T follicular helper cell (primary cell): ENCODE measurements at places on chromosomes 7 and 10.

- no peak for DNase-seq
Observed at GRCh38 chr7:128217967-128218652, 23.0 kb upstream of the LEP start.

DNA sequence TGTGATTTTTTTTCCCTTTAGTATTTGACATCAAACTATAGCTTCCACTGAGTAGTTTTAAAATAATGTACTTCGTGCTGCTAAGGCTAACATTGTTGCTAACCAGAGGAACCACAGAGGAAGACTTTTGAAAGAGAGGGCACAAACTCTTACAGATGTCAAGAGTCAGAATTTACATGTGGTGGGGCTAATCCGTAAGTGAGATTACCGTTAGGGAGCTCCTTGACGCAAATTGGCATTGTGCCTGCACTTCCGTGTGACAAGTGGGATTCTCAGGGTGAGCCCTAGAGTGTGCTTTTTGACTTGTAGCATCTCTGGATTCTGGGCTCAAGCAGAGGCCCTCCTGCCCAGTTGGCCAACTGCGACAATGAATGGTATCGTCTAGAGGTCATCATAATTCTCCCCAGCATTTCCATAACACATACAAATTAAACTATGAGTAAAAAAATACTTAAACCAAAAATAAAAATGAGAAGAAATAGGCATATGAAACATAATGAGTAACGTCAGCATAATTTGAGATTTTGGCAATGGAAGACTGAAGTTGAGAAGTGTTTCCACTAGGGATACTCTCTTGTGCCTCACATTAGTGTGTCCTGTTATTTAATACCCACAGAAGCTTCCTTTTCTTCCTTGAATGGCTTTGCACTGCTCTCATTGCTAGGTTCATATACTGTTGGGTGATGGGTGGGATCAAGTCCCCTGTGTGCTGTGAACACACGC, 164.0 kb downstream of the SDK1 start:
- DNase-seq = no peak

DNA sequence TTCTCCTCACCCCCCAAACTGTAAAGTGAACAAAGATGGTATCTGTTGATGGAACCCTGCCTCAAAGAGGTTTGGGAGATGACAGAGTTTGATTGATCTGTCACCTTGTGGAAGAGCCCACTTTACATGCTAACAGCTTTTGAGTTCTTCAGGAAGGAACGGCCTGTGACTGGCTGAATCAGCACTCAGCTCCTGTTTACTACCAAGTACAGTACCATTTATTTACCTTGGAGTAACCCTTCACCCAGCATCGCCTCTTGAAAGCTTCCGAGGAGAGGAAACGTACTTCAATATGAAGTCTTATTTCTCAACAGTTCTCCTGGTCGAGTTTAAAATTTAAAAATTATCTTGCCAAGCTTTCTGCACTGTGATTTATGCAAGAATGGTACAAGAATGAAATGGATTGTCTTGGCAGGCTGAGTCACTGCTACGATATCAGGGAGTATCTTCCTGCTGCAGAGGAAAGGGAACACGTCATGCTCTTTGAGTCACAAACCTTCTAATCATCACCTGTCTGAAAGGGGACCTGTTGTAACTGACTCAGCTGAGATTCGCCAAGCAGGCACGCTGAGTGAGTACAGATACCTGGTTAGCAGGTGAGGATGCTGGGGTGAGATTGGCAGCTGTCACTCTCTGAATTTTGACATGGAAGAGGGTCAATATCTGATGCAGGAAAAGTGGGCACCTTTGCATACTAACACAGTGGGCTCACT, 30.1 kb downstream of the KLF6 start:
- DNase-seq = no peak

DNA sequence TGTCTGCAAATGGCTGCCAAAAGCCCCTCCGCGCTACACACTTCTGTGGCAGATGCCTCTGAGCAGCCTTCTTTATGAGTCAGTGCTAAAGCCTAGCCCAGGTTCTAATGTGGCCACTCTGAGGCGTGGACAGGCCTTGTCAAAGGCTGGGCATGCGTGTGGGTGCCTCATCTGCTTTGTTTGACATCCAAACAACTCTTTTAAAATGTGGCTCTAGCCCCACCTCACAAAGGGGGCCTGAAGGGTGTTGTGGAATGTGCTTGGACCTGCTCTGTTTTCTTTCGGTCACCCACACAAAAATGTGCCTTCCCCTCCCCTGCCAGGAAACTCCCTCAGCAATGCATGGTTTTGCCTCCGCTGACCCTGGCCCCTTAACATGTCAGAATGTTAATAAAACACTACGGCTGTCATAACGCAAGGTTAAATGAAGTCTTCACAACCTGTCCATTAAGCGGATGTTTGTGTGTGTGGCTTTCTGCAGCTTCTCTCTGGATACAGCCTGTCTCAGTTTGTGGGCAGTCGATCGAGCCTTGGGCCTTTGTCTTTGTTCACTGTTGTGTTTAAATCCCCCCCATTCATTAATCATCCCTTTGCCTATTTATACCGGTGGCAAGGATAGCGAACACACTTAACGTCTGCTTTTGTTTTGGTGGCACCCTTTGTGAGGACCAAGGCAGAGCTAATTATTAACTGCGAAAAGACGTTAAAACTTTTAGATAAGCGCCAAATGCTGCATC, 718.9 kb downstream of the LRMDA start:
- DNase-seq = no peak

DNA sequence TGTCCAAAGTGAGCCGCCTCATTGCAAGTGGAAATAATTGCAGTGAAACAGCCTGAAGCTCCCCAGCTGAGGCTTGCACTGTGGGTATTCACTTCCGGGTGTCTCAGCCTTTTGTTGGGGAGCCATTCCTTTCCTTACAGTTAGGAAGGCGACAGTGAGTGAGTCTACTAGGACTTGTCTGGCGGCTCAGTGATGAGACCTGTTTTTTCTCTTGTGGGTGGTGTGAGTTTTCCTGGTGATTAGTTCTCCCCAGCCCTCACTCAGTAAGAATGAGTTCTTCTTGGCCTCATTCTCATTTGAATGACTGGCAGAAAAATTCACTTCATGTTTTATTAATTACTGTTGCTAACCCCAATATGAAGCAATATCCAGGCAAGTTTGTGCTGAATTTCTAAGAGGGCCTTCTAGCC, 2.6 kb downstream of the PGAM1 start:
- DNase-seq = peak; percentile 26

DNA sequence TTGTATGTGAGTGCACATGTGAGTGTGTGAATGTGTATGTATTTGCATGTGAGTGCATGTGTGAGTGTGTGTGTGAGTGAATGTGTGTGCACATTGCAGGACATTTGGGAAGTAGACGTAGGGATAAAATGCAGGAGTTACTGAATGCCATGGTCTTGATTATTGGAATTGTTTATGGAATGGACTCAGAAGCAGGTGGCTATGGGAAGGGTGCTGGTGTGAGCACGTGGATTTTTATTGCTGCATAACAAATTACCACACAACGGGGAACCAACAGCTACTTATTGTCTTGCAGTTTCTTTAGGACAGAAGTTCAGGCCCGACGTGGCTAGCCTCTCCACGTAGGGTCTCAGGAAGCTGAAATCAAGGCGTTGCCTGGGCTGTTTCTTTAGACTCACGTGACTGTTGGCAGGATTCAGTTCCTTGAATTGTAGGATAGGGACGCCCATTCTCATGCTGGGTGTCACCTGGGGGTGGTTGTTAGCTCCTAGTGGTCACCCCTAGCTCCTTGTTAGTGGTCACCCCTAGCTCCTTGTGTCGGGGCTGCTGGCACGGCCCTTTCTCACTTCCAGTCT, 48.3 kb upstream of the ZNF32 start:
- DNase-seq = no peak

DNA sequence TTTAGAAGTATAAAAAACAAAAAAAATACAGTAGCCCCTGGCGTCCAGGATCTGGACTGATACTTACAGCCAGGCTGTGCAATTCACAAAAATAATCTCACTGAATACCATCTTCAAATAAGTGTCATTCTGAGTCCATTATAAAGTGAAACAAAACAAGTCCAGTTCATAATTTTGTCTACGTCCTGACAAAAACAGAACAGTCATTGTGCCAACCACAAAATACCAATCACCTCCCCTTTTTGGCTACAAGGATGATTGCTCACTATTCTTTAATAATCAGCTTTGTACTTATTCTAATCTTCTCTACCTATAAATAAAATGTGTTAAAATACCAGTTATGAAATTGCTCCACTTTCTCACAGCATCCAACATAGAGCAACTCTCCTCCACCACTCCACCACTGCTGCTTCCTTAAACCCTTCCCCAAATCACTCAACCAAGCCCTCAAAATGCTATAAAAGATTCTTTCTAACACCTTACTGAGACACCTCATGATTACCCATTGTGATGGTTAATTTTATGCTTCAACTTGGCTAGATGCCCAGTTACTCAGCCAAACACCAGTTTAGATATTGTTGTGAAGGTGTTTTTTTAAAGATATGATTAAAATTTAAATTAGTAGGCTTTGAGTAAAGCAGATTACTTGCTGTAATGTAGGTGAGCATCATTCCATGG, 479.8 kb upstream of the SEMA3A start:
- no peak for DNase-seq

- no peak for DNase-seq
Observed at GRCh38 chr10:100184840-100185239, 989 bp downstream of the ERLIN1 start.

GRCh38 chr7:121485467-121486243, 89.5 kb upstream of the FAM3C start:
- DNase-seq = no peak

- no peak for DNase-seq
Observed at GRCh38 chr10:63518690-63519288, 2.4 kb upstream of the REEP3 start.

DNA sequence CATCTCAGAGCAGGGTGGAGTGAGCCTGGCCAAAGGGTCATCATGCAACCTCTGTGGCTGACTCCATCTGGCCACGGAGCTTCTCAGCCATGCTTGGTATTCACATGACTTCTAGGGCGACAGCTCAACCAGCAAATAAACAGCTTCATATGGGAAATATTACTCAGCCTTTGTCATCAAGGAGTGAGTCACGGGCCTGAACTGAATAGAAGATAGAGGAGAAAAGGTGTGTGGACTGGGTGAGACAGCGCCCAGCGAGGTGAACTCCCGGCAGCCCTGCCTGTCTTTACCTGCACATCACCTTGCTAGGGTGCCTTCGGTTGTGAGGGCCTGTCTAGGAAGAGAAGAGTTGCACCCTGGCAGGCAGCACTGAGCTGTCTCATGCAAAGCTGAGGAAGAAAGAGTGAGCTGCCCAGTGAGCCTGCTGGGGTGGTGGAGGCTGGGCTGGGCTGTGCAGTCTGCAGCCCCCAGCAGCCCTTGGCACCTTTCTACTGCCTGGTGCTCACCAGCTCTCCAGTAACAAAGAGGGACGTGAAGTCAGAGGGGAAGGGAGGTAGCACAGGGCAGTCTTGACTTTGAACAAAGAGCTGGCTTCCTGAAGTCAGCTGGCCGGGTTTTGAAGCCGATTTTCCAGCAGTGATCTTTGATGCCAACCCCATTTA, 114.2 kb downstream of the EGFR start:
- no peak for DNase-seq

GRCh38 chr10:71358277-71358676, 38.4 kb upstream of the CDH23 start:
- no peak for DNase-seq

GRCh38 chr10:52573347-52573746, 199.2 kb downstream of the MBL2 start:
- no peak for DNase-seq

- DNase-seq = no peak
Observed at GRCh38 chr10:5343092-5343491, 21.7 kb upstream of the UCN3 start.

DNA sequence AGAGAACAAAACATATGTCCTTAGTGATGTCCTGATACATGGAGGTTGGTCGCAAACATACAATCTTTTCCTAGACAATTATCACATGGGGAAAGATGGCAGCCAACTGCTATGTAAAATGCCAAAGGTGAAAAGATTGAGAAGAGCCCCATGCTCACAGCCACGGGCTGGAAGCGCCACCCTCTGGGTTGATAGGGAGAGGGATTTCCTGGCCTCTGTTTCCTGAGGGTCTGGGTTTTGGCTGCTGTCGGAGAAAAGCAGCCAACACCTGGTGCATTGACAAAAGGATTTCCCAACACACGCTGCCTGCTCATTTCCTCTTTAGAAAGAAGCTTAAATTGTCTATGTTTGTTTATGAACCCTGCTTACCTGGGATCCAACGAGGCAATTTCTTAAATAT, 43.8 kb downstream of the ITIH5 start:
- DNase-seq = no peak

DNA sequence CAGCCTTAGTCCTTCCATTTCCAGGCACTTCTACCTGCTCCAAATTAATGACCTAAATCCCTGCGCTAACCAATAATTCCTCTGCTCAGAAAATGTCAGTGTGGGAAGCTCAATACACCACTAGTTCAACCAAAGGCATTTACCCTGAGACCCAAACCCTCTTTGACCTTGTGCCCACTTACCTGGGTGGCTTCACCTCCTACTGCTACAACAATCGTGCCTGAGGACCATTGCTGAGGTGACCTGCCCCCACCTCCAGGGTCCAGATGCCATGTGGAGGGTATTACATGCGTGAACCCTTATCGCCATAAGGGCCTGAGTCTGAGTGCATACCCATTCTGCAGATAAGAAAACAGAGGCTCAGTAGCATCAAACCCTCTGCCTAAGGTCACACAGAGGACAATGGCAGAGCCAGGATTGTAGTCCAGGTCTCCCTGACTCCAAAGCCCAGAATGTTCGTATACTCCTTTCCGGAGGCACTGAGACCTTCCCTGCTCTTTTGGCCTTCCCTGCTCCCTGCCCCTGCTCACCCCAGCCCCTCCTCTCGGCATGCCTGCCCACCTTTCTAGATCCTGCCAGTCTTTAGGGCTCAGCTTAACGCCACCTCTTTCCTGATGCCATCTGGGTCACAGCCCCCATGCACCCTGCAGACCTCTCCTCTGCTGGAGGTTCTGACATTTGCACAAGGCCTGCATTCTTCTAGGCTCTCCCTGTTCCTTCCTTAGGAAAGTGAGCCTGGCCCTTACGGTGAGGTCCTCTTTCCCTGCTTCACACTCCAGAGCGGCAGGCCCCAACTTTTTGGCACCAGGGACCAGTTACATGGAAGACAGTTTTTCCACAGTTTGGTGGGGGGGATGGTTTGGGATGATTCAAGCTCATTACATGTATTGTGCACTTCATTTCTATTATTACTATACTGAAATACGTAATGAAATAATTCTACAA, 94.9 kb downstream of the CHST15 start:
- DNase-seq = no peak

DNA sequence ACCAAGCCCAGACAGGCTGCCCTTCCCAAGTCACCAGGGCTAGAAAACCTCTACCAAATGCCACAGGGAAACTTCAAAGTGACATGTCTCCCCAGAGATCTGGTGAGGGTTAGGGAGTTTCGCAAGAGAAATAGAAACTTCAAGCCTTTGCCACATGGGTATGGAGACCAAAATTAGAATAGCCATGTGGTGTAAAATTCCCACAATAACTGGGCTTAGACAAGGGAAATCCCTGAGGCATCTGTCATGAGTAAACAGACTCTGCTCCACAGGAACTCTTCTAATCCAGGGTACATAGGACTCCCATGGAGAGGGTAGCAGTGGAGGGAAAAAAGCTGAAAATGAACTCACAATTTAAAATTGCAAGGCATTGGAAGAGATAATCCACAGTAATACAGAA, 14.3 kb downstream of the ADAM12 start:
- DNase-seq = no peak
